ENCODE measurements at places on chromosomes 2 and 18. TPM values are rescaled to one million over a fixed set of nuclear protein-coding genes. Genes with fewer than 3 reads are reported as not detected.

DNA sequence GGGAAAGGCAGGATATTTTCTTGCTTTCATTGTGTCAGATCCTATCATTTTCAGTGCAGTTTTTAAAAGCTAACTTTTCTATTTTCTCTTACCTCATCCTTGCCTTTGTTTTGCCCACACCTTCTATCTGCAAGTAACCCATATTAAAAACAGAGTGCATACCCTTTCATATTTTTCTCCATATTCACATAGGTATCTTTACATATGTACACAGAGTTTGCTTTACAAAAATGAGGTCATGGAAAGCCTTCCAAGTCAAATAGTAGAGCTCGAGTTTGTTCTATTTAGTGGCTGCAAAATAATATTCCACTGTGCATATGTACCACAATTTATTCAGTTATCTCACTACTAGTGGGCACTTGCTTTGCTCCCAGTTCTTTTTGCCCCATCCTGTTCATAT is 3.9 kb upstream of the DHRS9 start:
- H3K27me3 ChIP-seq: no peaks in the 10 kb centered on the region
- no peaks in the 10 kb centered on the region for H3K36me3 ChIP-seq
- H3K4me3 ChIP-seq: no peak overlapping the region
- no peak overlapping the region for H3K27ac ChIP-seq
- peaks cover 25% of the 10 kb centered on the region for H3K4me1 ChIP-seq

DNA sequence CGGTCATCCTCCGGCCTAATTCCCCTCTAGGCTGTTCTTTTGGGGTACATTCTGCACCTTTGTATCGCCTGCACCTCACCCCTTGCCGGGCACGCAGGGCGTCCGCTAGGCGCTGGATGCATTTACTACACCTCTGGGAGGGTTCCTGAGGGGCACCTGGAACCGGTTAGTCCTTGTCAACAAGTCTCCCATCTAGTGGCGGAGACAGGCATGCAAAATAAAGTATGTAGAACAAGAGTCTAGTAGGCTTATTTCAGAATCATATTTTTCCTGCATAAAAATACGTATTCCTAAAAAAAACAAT is 705 bp upstream of the TEX261 start:
- peak overlapping the region; percentile 92 for H3K4me3 ChIP-seq
- no peaks in the 10 kb centered on the region for H3K27me3 ChIP-seq
- DNase-seq: peak; percentile 36
- peaks cover 19% of the 10 kb centered on the region for H3K4me1 ChIP-seq
- no peak overlapping the region for H3K27ac ChIP-seq

LOXL3 gene
- total RNA-seq: 2.8 TPM

DNA sequence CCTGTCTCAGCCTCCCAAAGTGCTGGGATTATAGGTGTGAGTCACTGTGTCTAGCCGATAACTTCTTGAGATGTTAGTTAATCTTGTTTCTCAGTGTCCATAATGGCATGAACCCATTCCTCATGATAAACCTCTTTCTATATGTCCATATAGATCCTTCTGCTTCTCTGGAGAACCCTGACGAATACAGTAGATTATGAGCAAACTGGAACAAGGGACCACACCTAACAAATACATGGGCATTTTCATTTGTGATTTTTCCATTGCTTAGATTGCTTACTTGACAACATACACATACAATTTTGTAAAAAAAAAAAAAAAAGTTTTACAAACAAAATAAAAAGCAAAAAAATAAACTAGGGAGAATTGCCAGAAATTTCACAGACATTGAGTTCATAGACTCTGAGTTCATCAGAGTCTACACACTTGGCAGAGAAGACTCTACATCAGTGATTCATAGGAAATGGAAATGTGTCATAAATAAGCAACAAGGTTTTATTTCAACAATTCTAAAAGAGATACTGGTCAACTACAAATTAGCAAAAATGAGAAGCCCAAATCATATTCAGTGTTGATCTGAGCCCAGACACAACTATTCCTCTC is 96.7 kb downstream of the GALR1 start:
- H3K36me3 ChIP-seq: no peaks in the 10 kb centered on the region
- no peaks in the 10 kb centered on the region for H3K27me3 ChIP-seq
- no peaks in the 10 kb centered on the region for H3K4me1 ChIP-seq
- H3K27ac ChIP-seq: no peak overlapping the region
- DNase-seq: no peak

GCG gene
- not detected for total RNA-seq

C2orf66 gene
- total RNA-seq: not detected

DNA sequence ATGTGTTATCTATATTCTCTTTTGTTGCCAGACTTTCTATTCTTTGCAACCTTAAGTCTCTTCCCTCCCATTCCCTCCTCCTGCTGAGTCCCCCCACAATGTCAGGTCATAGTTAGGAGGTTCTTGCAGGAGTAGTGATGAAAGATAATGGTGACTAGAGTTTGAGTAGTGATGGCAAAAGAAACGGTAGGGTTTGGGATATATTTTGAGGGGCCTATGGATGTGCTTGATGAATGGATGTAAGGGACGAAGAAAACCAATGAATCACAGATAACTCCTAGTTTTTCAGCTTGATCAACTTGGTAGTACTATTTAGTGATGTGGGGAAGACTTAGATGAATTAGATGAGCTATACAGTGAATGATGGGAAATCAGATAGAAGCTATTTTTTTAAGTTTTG is 21.0 kb downstream of the EML4 start:
- H3K4me3 ChIP-seq: no peak overlapping the region
- H3K27me3 ChIP-seq: no peaks in the 10 kb centered on the region
- H3K4me1 ChIP-seq: peaks cover 16% of the 10 kb centered on the region
- DNase-seq: no peak
- no peaks in the 10 kb centered on the region for H3K36me3 ChIP-seq
- H3K27ac ChIP-seq: peak overlapping the region; percentile 80

DNA sequence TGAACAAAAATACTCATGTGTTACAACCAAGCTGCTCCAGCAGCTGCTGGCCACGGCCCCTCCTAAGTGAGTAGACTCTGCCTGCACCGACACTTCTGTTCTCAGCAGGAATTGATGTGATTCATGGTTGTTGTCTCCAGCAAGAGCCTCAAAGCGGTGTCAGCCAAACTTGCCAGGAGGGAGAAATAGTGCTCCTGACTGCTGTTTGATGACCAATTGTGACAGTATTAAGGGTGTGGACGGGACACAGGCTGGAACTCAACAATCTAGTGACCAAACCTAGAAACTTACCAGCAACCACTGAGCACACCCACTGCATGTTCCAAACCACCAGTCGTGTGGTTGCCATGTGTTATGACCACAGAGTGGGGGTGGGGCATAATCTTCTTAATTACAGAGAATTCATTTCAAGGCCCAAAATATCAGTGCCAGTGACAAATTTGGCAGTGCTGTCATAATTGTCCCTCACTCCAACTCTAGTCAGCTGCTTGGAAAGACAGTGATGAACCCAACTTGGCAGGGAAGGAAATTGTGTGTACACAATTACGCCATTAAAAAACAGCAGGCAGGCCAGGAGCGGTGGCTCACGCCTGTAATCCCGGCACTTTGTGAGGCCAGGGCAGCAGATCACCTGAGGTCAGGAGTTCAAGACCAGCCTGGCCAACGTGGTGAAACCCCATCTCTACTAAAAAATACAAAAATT is 30.4 kb downstream of the FBLN7 start:
- H3K4me3 ChIP-seq: no peak overlapping the region
- H3K36me3 ChIP-seq: no peaks in the 10 kb centered on the region
- no peak overlapping the region for H3K27ac ChIP-seq
- DNase-seq: no peak

STAT4 gene
- 7.9 TPM for total RNA-seq

ZC3H6 gene
- total RNA-seq: 3.7 TPM

GRCh38 chr2:239934571-239935171 is 90.5 kb downstream of the NDUFA10 start:
- DNase-seq: no peak
- no peak overlapping the region for H3K27ac ChIP-seq
- no peaks in the 10 kb centered on the region for H3K27me3 ChIP-seq
- no peak overlapping the region for H3K4me3 ChIP-seq

CYP26B1 gene
- 0.47 TPM for total RNA-seq

DNA sequence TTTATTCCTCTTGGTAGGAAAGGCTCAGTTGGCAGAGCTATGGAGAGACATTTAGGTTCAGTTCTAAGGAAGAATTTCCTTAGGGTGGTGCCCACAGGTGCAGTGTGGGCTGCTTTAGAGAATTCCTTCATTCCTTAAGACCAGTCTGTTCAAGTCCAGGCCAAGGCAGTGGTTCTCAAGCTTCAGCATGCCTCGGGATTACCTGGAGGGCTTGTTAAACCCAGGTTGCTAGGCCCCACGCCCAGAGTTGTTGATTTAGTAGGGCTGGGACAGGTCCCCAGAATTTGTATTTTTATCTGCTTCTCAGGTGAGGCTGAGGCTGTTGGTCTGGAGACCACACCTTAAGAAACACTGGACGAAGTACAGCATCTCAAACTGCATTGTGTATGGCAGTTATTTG is 68.9 kb downstream of the CERS6 start:
- no peaks in the 10 kb centered on the region for H3K4me1 ChIP-seq
- H3K27me3 ChIP-seq: no peaks in the 10 kb centered on the region
- no peak for DNase-seq
- no peak overlapping the region for H3K27ac ChIP-seq

GRCh38 chr2:79906139-79906890 is 393.5 kb downstream of the CTNNA2 start:
- H3K36me3 ChIP-seq: no peaks in the 10 kb centered on the region
- H3K4me3 ChIP-seq: no peak overlapping the region
- no peaks in the 10 kb centered on the region for H3K4me1 ChIP-seq
- no peak for DNase-seq
- H3K27me3 ChIP-seq: peaks cover 3% of the 10 kb centered on the region

IFT172 gene
- 9.8 TPM for total RNA-seq

GRCh38 chr2:234643407-234643806 is 146.5 kb upstream of the ARL4C start:
- no peak for DNase-seq
- no peaks in the 10 kb centered on the region for H3K4me1 ChIP-seq

DNA sequence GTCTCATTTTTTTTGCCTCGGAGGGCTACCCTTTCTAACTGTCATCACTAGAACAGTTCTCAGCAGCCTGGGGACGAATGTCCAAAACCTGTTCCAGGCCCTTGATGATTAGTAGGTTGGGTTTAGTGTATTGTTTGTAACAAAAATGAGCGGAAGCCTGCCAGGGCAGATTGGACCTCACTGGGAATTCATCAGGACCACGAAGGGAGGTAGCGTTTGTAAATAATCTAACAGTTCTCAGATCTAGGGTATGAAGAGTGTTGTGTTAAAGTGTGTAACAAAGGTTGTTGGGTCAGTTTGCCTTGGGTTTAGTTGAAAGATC is 799 bp downstream of the CEP68 start:
- H3K4me3 ChIP-seq: peak overlapping the region; percentile 92
- no peaks in the 10 kb centered on the region for H3K27me3 ChIP-seq
- H3K36me3 ChIP-seq: no peaks in the 10 kb centered on the region

- DNase-seq: no peak
- no peaks in the 10 kb centered on the region for H3K36me3 ChIP-seq
- H3K4me3 ChIP-seq: no peak overlapping the region
- no peaks in the 10 kb centered on the region for H3K4me1 ChIP-seq
- no peak overlapping the region for H3K27ac ChIP-seq
- no peaks in the 10 kb centered on the region for H3K27me3 ChIP-seq
Observed at GRCh38 chr18:23053776-23054457, 81.4 kb upstream of the CABLES1 start.

- H3K36me3 ChIP-seq: no peaks in the 10 kb centered on the region
- no peak for DNase-seq
- no peak overlapping the region for H3K4me3 ChIP-seq
- no peak overlapping the region for H3K27ac ChIP-seq
Observed at GRCh38 chr2:184371641-184372040, 226.7 kb upstream of the ZNF804A start.

GRCh38 chr2:238403632-238404405 is 22.9 kb upstream of the ASB1 start:
- H3K27me3 ChIP-seq: no peaks in the 10 kb centered on the region
- H3K4me3 ChIP-seq: peak overlapping the region; percentile 44
- DNase-seq: no peak
- H3K36me3 ChIP-seq: peaks cover 8% of the 10 kb centered on the region
- peaks cover 15% of the 10 kb centered on the region for H3K4me1 ChIP-seq

ACKR3 gene
- total RNA-seq: 6.0 TPM

UGT1A3 gene
- total RNA-seq: 18.2 TPM

DNA sequence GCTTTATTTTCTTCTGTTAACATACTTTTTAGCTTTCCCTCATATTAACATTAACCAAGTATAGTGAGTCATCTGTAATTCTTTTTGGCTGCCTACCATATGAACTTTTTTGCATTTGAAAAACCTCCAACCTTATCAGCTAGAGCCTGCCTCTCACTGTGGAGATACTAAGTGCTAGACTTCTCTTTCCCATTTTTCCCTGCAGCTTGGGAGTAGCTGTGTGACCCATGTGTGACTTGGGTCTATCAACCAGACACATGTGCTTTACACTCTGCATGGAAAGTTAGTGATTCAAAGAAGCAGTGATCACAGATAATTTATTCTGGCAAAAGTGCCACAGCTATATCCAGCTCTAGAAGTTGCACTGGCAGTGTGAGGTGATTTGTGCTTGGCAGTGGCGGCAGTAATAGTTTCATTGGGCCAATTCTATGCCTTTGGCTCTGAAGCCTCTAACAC is 36.3 kb downstream of the PREPL start:
- H3K36me3 ChIP-seq: peaks cover 47% of the 10 kb centered on the region
- no peaks in the 10 kb centered on the region for H3K27me3 ChIP-seq
- no peak overlapping the region for H3K27ac ChIP-seq
- no peak overlapping the region for H3K4me3 ChIP-seq
- H3K4me1 ChIP-seq: no peaks in the 10 kb centered on the region

GRCh38 chr2:2260696-2261268 is 70.3 kb downstream of the MYT1L start:
- DNase-seq: no peak
- no peak overlapping the region for H3K27ac ChIP-seq
- H3K36me3 ChIP-seq: no peaks in the 10 kb centered on the region
- H3K27me3 ChIP-seq: peaks cover 2% of the 10 kb centered on the region
- no peaks in the 10 kb centered on the region for H3K4me1 ChIP-seq

DNA sequence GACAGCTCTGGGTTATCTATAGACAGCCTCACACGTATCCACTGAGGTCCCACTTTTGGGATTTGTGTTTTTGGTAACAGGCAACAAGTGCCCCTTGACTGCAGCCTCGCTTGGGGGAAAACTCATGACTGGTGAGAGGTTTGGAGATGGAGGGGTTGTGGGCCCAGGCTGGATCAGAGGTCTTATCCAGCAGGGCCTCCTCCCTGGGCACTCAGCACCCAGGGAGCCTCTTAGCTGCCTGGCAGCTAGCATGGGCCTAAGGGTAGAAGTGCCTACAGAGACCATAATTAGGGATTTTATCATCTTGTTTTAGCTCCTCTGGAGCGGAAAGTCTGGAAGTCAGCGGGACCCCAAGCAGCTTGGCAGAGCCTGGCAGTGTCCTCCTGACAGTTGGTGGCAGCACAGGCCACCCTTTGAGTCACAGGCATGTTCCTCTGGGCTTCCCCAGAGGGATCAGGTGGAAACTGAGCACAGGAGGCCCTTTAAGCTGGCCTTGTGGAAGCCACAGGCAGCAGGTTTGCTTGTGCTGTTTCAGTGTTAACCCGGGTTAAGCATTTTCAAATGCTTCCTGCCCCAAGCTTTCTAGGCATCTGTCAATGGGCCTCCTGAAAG is 143.1 kb downstream of the KCTD1 start:
- no peaks in the 10 kb centered on the region for H3K36me3 ChIP-seq
- no peak for DNase-seq
- H3K4me3 ChIP-seq: no peak overlapping the region
- H3K27me3 ChIP-seq: no peaks in the 10 kb centered on the region
- no peak overlapping the region for H3K27ac ChIP-seq
- no peaks in the 10 kb centered on the region for H3K4me1 ChIP-seq

GRCh38 chr2:72803626-72804320 is 22.1 kb downstream of the EXOC6B start:
- no peak for DNase-seq
- H3K27me3 ChIP-seq: no peaks in the 10 kb centered on the region
- no peak overlapping the region for H3K27ac ChIP-seq
- H3K4me3 ChIP-seq: no peak overlapping the region
- H3K4me1 ChIP-seq: no peaks in the 10 kb centered on the region
- H3K36me3 ChIP-seq: no peaks in the 10 kb centered on the region
